RPMI7951 (cell line): ENCODE measurements at places on chromosomes 7 and 10. TPM values are rescaled to one million over a fixed set of nuclear protein-coding genes. Genes with fewer than 3 reads are reported as not detected.

The C10orf105 gene
- total RNA-seq: 0.10 and 0.12 TPM in 2 replicates

The SNX10 gene
- 19.9 and 31.1 TPM in 2 replicates for total RNA-seq

The FBXL15 gene
- total RNA-seq: 5.3 and 6.1 TPM in 2 replicates

The TMEM184A gene
- total RNA-seq: 0.10 TPM in 1 of 2 replicates, not detected in the other

The C7orf57 gene
- 0.59 and 1.4 TPM in 2 replicates for total RNA-seq

The EIF5AL1 gene
- 0.12 and 0.29 TPM in 2 replicates for total RNA-seq

The EVX1 gene
- not detected in 2 replicates for total RNA-seq

The GPR26 gene
- total RNA-seq: under 0.01 TPM in 2 replicates

The CTAGE4 gene
- total RNA-seq: 0.29 and 0.60 TPM in 2 replicates

The ABCB1 gene
- total RNA-seq: under 0.01 and 0.68 TPM in 2 replicates

The POLR3A gene
- 7.0 and 8.2 TPM in 2 replicates for total RNA-seq

The CACNA2D1 gene
- total RNA-seq: 7.2 and 9.3 TPM in 2 replicates

The DCLRE1A gene
- total RNA-seq: 9.2 and 10.1 TPM in 2 replicates
